Mesothelial cell of epicardium (in vitro differentiated cells): ENCODE measurements at places on chromosomes 7 and 10.

GRCh38 chr10:97215619-97216260 is 30.0 kb upstream of the SLIT1 start:
- no peak for DNase-seq

DNA sequence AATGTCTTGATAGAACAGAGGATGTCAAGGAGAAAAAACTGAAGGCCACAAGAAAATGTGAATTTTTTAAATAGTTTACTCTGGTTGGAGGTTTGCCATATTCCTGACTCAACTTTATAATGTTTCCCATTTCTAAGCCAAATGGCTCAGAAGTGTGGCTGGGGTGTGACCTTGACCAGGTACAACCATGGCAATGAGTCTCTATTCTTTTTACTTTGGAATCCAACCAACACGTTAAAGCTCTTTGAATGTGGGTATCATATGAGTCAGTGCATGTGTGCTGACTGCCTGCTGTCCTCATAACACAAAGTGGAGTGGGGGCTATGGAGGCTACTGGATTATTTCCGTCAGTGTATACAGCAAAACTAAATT is 33.5 kb upstream of the DLD start:
- no peak for DNase-seq

DNA sequence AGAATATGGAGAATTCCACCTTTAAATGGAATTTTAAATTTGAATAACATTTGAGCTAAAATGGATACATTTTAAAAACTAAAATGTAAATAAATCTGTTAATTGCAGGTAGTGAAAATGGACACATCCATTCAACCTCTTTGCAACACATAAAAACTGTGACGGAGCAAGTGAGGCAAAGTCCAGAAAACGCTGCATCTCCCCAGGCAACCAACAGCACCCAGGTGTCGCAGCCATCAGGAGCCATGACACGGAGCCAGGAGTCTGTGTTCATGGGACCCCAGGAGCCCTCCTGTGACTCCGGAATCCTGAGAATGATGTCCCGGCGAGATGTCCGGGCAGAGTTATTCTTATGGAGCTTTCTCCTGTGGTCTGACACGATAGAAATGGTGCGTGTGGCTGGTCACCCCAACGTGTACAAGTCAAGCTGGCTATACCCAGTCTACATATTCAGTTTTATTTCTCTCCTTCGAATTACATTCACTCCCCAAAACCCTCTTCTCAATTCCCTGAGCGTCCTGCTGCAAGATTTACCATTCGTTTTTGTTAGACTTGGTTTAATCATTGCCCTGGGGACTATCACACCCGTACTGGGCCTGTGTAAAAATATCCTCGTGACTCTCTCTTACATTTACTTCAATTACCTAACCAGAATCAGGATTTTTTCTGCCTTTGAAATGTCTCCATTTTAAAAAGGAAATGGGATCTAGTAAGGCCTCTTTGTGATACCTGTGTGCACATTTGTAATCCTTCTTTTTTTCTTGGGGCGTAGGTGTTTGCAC is 13.1 kb upstream of the MRC1 start:
- no peak for DNase-seq

DNA sequence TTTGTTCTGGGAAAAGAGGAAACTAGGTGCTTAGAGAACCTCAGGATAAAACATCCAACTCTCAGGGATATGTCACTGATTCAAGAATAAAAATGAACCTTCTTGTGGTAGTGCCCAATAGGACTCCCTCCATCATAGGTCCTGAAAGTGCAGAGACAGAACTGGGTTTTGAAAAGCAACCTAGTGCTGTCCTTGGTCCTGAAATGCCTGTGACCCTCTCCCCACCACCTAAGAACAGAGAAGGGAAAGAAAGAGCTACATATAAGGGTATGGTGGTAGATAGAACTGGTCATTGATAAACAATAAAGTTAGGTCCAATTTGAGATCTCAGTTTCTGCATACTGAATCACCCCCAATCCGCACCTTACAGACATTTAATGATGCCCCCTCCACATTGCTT is 953.3 kb downstream of the XPNPEP1 start:
- peak; percentile 44 for DNase-seq

GRCh38 chr10:78300526-78300925 is 266.9 kb downstream of the RPS24 start:
- DNase-seq = peak; percentile 21

DNA sequence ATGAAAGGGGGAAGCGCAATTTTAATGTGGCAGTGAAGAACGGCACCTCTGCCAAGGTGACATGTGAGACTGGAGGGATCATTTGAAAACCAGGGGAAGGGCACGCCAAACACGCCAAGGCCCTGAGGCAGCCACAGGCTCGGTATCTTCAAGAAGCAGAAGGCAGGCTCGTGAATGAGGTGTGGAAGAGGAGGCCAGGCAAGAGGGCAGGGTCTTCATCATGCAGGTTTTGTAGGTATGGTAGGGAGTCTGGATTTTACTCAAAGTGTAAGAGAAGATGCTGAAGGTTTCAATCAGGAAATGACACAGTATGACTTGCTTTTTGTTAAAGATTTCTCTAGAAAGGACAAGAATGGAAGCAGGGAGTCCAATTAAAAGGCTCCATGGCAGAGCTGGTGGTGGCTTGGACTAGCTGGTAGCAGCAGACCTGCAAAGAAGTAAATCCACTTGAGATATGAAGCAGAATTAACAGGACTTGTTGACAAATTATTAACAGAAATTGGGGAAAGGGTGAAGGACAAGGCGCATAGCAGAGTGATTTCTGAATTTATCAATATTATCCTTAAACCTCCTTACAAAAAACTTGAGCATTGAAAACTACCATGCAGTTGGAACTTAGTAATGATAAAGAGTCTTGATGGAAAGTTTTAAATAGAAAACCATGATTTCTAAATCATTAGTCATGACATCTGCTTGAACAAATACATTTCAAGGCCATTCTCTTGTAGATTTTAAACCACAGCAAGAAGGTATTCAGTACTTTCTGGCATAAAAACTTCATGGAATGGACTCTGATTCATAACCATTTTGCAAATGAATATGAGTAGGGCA is 70.4 kb downstream of the COA1 start:
- no peak for DNase-seq
